ENCODE measurements at places on chromosomes 5 and 9.

- DNase-seq: no peak
Measured at GRCh38 chr5:114312658-114313057, 49.2 kb upstream of the KCNN2 start.

DNA sequence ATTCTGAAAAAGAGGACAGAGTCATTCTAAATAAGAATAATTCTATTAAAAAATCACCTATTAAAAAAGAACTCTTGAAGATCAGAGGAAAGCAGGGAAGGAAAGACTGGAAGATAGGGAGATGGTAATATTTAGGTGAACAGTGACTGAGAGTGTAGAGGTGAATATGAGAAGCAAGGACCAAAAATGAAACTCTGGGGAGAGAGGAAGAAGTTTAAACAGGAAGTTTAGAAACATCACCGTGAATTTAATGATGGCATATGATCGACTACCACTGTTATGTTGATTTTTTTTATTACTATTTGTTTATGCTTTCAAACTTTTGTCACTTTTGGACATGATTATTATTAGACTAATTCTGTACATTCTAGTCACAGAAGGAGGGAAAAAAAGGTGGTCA lies 1.7 kb upstream of the SPINK6 start:
- DNase-seq: no peak

DNA sequence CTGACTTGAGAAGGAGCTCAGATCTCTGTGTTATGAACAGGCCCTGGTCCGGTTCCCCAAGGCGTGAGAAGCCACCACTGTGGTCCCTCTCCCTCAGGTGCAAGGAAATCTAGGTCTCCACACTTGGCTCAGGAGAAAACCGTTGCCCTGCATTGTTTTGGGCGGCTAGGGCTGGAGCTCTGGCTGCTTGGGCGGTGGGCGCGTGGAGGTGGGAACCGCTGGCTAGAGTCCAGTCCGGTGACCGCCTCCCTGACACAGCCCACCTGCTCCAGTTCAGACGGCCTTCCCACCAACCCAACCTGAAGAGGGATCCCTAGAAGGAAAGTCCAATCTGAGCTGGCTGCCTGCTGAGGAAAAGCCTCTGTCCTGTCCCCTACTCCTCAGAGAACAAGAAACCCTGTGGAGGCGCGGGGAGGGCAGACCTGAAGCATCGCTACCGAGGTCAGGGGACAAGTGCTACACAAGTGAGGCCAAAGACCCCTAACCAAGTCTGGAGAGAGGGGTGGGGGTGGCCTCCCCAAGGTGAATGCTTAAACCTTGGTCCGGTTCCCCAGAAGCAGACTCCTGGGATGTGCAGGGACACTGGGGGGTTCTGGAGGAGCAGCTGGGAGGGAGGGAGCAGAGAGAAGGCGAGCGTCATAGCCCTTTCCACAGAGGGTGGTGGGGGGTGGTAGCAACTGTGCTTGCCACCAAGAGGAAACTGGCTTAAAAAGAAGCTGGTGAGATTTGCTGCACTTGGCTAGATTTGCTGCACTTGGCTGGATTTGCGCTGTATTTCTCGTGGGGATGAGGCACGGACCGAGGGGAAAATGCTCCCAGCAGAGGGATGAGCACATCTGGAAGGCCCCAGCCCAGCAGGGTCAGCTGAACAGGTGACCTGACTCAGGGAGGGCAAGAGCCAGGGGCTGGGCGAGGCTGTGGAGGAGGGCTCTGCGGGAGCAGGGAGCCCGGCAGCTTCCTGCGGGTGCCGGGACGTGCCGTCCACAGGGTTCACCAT lies 65.2 kb downstream of the RAPGEF1 start:
- DNase-seq: no peak

DNA sequence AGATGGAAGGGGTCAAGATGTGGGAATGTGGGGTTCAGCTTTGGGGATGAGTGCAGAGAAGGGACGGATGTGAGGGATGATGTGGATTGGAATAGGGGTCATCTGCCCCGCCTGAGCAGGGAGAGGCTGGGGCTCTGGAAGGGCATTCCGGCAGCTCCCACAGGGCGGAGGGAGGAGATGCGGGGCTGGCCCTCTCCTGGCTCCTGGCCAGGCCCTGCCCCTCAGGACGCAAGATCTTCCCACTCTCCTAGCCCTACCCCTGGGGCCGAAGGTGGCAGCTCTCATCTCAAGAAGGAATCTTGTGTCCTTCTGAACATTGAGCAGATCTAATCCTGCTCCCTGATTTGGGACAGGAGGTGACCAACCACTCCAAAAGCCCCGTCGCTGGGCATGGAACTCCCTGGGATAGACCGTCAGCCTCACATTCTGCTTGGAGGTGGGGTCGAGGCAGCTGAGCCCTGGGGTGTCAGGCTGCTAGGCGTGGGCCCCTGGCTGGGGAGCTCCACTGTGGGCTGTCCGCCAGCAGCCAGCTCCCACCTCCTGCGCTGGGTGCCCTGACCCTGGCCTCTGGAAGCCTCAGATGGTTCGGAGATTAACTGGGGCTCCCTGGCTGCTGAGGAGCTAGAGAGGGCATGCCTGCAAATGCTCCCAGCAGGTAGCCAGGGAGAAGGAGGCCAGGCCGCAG lies 125.2 kb downstream of the ZNF354C start:
- no peak for DNase-seq

GRCh38 chr5:58985311-58985710 lies 402.4 kb downstream of the RAB3C start:
- DNase-seq: no peak

DNA sequence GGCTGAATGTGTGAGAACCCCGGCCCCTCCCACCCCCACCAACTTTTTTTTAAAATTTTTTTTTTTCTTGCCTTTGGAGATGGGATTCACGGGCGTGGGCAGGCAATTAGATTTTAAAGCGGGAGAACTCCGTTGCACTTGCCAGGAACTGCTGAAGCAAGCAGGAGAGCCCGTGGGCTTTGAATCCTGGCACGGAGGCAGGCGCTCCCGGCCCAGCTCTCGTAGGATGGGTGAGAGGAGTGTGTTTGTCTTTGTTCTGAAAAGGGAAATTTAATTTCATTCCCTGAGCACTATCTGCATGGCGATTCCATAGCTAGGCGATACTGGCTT lies 54.3 kb upstream of the BOD1 start:
- no peak for DNase-seq

DNA sequence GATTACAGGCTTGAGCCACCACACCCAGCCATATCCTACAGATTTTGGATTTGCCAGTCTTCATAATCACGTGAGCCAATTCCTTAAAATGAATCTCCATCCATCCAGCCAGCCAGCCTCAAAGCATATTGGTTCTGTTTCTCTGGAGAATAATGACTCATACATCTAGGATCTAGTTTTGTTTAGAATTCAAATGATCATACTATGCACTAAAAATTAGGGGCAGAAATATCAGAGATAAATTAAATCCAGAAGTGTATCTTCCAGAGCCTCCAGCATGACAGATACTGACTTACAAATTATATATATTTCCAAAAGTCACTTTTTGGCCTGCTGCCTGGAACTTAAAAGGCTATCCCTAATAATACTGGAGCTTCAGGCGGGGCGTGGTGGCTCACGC lies 119.1 kb upstream of the NR5A1 start:
- no peak for DNase-seq

DNA sequence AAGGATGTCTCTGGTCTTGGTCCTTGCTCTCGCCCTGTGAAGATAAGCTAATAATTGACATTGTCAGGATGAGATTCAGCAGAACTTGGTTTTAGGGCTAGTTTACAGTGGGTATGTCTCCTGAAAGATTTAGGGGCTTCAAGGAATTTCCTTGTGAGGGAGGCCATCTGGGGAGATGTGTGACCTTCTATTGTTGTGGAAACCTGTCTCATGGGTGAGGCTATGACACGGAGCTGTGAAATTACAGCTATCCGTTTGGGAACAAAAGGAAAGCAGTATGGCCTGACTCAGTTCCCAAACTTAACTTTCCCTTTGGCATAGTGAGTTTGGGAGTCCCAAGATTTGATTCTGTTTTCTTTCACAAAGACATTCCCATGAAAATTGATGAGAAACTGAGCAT lies 142.0 kb downstream of the PARP8 start:
- no peak for DNase-seq

DNA sequence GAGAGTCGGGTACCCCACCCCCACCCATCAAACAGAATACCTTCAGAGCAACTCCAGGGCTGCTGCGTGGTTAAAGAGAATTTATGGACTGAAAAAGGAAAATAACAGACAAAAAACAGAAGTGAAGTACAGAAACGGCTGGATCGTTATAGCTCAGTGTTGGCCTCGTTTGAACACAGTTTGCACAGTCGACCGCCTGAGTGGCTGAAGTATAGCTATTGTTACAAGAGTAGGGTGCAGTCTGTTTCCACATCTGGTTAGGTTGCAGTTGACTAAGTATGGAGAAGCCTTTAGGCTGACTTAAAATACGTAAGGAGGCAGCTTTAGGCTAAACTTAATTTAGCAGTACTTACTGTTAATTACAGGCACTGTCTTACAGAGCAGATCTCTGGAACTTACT lies 121.2 kb downstream of the GCNT1 start:
- no peak for DNase-seq

Measured in right kidney (tissue), 9 donors.